ENCODE measurements at places on chromosomes 16 and 17.

DNA sequence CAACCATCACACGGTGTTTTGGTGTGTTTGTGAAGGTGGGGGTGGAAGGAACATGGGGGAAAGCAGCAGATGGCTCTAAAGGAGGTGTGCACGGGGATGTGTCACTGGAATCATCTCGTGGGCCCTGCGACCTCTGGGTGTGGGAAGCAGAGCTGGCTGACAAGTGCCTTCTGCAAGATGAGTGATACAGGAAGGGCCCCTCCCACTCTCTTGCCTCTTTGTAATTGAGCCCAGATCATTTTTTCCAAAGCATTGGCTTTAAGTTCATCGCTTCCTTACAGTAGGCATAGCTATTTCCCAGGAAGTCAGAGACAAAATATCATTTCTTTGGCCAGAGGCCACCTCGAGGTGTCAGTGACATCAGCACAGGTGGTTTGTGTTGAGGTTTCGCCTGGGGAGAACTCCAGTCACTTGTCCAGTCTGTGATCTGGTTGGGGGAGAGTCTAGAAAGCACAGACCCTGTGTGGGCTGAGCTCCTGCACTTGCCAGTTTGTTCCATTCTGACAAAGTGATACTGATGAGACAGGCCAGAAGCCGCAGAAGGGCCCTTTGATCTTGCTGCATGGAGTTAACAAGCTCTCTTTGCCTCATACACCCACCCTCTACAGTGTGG, 20.6 kb upstream of the SNTB2 start:
- no peak for DNase-seq

DNA sequence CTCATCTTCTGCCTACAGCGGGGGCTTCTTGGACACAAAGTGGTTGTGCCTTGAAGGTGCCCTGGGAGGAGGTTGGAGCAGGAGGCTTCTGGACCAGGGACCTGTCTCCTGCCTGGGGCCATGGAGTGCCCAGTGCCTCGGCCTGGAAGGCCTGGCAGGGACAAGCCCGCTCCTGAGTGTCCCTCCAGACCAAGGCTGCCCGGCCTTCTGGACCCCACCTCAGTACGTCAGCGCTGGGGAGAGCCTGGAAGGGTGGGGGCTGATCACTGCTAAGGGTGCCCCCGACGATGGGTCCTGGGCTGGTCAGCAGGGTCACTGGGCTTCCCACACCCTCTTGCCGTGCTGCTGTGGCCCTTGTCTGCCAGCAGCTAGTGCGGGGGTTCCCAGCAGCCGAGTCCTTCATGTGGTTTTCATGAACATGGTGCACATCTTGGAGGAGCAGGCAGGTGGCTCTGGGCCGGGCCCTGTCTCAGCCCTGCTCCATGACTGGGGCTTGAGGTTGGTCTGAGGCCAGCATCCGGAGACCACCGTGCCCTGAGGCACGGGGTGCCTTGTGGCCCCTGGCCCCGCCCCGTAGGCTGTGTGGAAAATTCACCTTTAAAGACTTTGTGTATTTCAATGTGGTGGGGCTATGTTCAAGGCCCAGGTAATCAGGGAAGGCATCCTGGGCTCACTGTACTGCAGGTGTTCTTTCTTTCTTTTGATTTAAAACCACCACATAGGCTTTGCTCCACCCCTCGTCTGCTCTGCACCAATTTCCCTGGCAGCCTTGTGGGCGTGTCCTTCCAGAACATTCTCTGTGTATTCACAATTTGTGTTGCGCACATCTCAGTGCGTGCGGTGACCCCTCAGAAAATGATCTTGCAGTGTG, 22.4 kb downstream of the MGRN1 start:
- no peak for DNase-seq

GRCh38 chr16:58419241-58419990, 27.1 kb downstream of the GINS3 start:
- DNase-seq = no peak

GRCh38 chr17:63035695-63036094, 69.7 kb downstream of the TANC2 start:
- no peak for DNase-seq

- no peak for DNase-seq
These were observed 1307.6 kb upstream of the GOT2 start for GRCh38 chr16:60041671-60042070.

GRCh38 chr17:67160791-67161190, 84.2 kb downstream of the HELZ start:
- DNase-seq = no peak

- no peak for DNase-seq
These were observed 264.7 kb downstream of the C16orf95 start for GRCh38 chr16:87052506-87052905.

DNA sequence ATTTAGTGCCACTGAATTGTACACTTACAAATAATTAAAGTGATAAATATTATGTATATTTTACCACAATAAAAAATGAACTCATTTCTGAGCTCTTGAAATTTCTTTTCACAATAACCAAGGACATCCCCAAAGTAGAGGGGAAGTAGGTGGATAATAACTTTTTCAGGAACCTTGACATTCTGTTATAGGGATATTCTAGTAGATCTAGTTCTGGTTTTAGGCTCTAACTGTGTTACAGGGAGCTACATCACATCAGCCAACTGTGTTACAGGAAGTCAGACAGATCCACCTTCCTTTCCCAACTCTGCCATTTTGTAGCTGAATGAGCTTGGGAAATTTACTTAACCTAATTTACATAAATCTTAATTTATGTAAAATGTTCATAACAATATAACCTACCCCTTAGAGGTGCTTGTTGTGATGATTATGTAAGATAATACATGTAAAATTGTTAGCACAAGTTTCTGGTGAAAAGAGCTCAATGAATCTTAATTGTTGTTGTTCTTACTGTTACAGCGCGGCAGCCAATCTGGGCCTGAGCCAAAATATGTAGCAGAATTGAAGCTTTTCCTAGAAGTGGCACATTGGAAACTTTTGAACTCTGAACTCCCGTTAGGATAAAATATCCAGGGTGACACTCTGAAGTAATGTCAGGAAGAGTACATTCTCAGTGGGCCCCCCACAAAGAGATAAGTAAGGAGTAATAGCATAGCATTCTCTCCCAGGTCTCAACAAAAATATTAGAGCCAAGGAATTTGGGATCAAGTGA, 169.8 kb downstream of the AATF start:
- no peak for DNase-seq

GRCh38 chr17:36979565-36979941, 30.8 kb downstream of the AATF start:
- DNase-seq = no peak

DNA sequence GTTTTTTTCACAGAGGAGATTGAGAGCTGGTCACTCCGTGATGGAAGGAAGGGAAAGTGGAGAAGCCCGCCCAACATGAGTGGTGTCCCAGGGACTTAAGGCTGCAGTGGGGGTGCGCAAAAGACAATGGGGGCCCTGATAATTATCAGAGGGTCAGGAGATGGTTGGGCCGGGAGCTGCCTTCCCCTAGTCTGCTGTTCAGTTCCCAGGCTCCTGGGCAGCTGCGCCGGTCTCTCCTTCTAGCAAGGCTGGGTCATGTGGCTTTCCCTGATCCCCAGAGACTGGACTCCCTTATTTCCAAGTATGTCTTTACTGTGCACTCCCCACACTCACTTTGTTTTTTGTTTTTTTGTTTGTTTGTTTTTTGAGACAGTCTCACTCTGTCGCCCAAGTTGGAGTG, 16.2 kb downstream of the CYGB start:
- no peak for DNase-seq

- no peak for DNase-seq
These were observed 10.4 kb downstream of the MILR1 start for GRCh38 chr17:64459284-64459747.

DNA sequence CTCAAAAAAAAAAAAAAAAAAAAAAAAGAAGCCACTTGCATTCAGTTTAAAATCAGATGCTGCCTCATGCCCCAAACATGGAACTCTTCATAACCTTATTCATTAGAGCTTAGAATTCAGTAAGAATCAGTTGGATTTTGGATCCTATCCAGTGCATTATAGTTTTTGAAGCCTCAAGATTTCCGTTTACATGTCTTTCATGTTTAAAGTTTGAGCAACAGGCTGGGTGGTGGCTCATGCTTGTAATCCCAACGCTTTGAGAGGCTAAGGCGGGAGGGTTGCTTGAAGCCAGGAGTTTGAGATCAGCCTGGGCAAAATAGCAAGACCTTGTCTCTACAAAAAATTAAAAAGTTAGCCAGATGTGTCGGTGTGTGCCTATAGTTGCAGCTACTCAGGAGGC, 55.0 kb downstream of the SNTB2 start:
- DNase-seq = no peak

GRCh38 chr17:3986270-3986938, 22.2 kb upstream of the ATP2A3 start:
- DNase-seq = no peak

GRCh38 chr17:49696233-49696761, 11.5 kb downstream of the SLC35B1 start:
- no peak for DNase-seq

DNA sequence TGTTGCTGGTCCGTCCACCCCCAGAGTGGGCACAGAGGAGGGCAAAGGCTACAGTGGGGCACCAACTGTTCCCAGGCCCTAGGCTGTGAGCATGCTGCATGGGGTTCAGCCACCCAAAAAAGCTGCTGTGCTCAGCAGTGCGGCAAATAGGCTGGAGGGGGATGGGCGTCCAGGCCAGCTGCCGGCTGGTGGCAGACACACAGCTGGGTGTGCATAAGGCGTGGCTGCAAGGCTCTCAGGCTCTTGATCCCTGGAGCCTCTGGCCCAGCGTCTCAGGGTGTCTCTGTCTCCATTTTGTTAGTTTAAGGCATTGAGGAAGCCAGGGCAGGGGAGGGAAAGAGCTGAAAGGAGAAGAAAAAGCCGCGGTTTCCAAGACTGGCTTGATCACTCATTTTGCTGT, 8.8 kb downstream of the RPL19 start:
- DNase-seq = no peak

DNA sequence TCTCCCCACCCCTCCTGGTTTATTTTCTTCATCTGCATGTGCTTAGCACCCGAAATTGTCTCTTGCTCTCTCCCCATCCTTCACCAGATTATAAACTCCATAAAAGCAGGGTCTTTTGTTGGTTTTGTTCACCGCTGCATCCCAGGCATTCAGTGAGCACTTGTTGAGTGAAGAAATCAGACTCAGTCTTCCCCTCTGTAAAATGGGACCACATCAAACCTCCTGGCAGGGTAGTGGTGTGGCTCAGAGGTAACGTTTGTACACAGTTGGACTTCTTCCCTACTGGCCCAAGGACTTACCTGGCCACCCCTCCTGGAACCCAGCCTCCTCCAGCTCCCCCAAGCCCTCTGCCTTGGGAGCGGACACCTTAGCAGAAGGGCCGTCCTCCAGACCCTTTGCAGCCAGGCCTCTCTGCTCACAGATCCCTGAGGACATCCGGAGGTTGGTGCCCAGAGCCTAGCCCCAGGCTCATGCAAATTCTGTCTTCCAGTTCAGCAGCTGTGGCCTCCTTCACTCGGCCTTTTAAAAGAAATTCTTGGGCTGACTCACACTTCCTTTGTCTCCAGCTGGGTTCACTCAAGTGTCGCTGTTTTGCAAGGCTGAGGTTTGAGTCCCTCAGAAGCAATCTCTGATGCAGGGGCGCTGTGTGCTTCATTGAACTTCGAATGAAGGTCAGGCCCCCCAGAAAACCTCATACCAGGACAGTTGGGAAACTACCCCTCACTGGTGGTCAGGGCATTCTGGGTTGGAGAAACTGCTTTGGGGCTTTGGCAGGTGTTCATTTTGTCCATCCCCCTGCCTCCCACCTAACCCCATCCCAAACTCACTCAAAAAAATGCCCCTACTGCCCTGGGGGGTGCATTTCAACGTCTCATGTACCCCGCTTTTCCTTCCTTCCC, 16.8 kb upstream of the RMI2 start:
- DNase-seq = no peak

GRCh38 chr17:50918933-50919296, 52.8 kb upstream of the TOB1 start:
- DNase-seq = no peak

- no peak for DNase-seq
These were observed 1.3 kb downstream of the PEMT start for GRCh38 chr17:17590141-17590751.

DNA sequence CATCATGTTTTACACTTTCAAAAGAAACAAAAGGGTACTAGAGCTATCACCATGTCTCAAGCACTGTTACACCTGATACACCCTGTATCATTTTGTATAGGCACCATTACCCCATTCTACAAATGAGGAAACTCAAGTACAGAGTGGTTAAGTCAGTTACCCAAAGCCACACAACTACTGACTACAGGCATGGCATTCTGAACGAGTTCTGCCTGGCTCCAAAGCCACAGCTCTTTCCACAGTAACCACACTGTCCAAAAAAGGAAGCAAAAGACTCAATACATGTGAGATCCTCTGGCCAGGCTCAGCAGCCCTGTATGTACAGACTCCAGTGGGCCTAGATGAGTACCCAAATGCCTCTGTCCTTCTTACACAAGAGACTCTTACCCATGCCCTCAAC, 4.7 kb downstream of the DYNC1LI2 start:
- DNase-seq = no peak

GRCh38 chr17:1142561-1142971, 37.2 kb downstream of the ABR start:
- DNase-seq = no peak

- DNase-seq = no peak
These were observed 9.1 kb upstream of the MSL1 start for GRCh38 chr17:40112718-40113109.

DNA sequence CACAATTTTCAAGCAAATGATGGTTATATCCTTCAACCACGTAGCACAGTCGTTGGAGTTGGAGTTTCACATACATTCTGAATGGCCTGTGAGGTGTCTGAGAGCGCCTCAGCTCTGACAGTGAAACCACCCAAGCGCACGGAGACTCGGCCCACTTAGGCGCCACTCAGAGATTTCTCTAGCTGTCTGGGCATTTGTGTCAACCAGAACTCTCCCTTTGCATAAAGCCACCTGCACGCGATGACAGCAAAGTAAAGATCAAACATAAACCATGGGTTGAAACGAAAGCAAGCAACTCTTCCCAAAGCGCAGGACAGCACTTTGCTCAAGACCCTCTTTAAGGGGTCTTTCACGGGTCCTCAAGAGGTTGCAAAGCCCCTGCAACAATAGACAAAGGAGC, 533 bp downstream of the SLC6A4 start:
- DNase-seq = no peak

GRCh38 chr17:80885947-80886582, 105.6 kb upstream of the CHMP6 start:
- DNase-seq = no peak

DNA sequence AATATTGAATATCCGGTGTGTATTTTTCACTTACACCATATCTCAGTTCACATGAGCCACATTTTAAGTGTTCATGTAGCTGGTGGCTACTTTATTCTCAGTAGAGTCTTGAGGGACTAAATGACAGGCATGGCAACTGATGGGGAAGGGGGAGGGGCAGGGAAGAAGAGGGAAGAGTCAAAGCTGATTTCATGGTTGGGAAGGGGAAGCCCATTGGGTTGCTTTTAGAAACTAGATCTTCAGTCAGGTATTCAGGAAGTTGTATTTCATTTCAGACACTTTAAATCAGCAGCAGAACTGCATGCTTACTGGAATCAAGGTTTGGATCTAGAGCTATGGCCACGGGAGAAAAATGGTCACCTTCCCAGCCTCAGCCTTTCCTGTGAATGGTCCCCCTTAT, 2.9 kb upstream of the WIPI1 start:
- DNase-seq = no peak

- no peak for DNase-seq
These were observed 37.2 kb downstream of the CCDC42 start for GRCh38 chr17:8707332-8708024.

Data from NCI-H1092 (cell line).